KBM-7 (cell line): ENCODE measurements at places on chromosomes 13 and 19.

DNA sequence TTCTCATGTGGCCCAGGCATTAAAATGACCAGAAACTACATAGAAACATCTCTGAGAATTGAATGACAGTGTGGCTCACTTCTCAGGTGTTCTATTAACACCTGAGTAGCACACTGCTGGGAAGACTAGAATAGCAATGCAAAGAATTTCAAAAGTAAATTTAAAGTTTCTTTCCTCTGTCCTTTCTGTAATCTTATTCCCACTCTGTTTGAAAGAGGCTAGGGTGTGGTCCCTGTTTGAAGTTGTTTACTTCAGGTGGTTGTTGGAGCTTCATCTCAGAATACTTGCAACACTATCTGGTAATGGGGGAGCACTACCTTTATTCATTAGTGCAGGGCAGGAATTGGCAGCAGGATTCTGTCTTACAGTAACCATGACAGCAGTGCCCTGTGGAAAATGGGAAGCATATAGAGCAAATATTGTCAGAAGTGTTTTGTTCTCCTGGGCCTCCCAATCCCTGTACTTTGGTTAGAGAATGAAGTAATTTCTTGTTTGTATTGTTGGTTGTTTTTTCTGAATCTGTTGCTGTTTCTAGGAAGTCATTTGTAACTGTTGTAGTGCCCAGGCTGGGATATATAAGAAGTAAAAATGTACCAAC, 1210.2 kb upstream of the ATXN8OS start:
- DNase-seq, result no peak

DNA sequence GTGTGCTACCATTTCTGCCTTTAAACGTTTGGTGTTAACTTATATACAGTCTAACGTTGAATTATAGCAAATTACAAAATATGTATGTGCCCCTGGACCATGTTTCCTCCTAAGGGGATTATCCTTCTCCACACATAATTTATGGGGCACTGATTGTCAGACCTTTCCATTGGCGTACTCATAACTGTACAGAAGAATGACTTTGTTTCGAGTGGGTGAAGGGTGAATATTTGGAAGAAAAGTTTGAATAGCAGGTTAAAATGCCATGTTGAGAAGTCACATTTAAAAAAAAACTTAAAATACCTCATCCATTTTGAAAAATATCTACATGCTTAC, 58.8 kb downstream of the SLC10A2 start:
- DNase-seq, result no peak

- DNase-seq, result no peak
These were observed 141.7 kb upstream of the SERP2 start for GRCh38 chr13:44231786-44232516.

GRCh38 chr19:33501693-33502356, 19.8 kb downstream of the PEPD start:
- no peak for DNase-seq

DNA sequence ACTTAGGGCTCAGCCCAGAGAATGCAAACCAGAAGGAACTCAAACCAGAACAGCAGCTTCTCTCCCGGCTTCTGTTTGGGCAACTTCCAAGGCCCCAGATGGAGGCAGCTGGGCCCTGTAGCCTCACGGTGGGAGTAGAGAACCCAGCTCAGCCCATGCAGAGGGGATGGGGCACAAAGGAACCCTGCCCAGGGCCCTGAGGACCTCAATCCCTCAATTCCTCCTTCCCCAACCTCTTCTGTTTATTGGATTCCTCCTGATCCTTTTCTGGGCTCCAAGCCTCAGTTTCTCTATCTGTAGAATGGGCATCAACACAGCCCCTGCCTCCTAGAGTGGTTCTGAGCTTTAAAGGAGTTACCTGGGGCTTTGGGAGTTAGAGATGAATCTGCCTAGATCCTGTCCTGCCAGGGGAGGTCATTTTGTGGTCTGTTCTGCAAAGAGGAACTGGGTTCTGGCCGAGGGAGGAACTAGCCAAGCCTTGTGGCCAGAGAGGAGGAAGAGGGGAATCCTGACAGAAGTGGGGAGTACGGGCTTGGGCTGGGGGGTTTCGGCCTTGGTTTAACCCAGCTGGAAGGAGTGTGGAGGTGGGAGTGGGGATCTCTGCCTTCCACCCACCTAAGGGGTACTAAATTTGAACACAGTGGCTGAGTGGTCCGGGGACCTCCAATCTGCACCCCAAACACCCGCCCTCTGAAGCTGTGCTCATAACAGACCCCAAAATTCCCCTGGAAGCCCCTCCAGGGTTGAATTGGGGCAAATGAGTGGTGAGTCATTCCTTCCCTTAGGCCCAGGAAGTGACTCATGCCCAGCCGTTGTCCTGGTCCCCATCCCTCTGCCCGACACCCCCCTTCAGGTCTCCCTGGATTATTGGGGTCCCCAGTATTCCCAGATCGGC, 2.7 kb downstream of the ADGRE5 start:
- DNase-seq, result peak; percentile 64

DNA sequence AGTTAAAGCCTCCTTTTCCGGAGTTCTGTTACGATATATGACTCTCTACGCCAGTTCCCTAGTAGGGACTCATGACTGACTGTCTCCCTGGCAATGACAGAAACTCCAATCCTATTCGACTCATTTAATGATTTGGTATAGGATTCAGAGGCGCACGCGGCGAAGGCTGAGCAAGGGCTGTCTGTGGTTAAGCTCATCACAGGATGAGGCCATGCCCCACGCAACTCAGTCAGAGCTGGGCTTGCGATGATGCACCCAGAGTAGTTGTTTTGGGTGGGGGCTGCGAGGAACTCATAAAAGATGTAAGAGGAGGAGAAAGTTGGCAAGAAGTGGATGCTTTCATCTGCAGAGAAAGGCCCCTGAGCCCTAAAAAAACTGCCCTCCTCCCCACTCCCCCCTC, 468 bp upstream of the SERTM1 start:
- DNase-seq, result no peak

- no peak for DNase-seq
These were observed 61.6 kb upstream of the SGCG start for GRCh38 chr13:23119131-23119530.

GRCh38 chr19:55479451-55480230, 3.2 kb downstream of the ZNF628 start:
- DNase-seq, result no peak
